ENCODE measurements at places on chromosomes 12 and 14.

DNA sequence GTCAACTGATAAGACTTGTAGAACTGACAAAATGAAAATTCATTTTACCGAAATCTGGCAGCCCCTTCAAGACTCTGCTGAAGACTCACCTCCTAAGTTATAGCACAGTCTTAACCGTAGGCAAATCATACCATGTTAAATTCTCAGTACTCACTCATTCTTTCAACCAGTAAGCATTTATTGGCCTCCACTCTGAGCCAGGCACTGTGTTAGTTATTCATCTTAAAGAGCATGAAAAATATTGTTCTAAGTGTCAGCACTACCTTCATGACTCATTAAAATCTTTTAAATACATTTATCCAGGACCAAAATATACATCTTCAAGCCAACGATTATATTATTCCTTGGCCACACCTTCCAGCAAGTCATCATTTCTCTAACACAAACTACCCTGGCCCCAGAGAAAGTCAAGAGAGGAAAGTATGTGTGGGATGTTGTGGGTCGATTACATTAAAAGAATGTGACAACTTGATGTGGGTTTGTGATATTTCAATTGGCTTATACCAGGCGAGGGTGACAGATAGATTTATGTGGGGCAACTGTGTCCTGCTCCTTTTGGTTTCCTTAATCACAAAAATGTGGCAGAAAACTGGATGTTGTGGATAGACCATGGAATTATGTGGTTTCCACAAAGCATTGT lies 55.0 kb downstream of the TMEM30B start:
- no peak overlapping the region for H3K4me3 ChIP-seq
- no peaks in the 10 kb centered on the region for H3K27me3 ChIP-seq
- no peaks in the 10 kb centered on the region for H3K36me3 ChIP-seq
- no peaks in the 10 kb centered on the region for H3K4me1 ChIP-seq
- no peak for DNase-seq

DNA sequence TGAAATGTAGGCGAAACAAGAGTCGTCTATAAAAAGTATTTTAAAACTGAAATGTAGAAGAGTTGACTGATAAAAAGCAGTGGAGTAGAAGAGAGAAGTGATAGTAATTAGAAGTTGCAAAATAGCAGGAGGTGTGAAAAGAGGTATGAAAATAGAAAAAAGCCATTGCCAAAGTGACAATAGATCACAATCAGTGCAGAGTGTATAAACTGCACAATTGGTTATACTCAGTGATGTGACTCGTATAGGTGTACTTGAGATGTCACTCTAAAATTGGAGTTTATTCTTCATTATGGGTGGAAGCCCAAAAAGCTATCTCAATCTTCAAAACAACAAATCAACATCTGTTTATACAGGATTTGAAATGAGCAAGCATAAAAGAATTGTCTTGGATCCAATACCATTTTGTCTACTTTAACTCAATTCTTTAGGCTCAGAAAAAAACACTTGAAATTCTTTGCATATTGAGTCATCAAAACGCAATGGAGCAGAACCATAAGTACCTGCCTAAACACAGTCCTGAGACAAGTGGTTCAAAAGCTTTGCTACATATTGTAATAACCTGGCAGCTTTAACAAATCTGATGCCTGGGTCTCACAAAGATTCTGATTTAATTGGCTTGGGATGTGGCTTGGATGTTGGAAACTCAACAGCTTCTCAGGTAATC lies 8.8 kb downstream of the IKBIP start:
- H3K4me3 ChIP-seq = no peak overlapping the region
- no peak overlapping the region for H3K27ac ChIP-seq
- peaks cover 4% of the 10 kb centered on the region for H3K36me3 ChIP-seq
- no peaks in the 10 kb centered on the region for H3K27me3 ChIP-seq
- DNase-seq = no peak

- H3K4me3 ChIP-seq = no peak overlapping the region
- H3K4me1 ChIP-seq = no peaks in the 10 kb centered on the region
- no peak overlapping the region for H3K27ac ChIP-seq
- no peaks in the 10 kb centered on the region for H3K27me3 ChIP-seq
- H3K36me3 ChIP-seq = no peaks in the 10 kb centered on the region
Measured at GRCh38 chr12:105539735-105540134, 209.2 kb downstream of the C12orf75 start.

- DNase-seq = no peak
- no peaks in the 10 kb centered on the region for H3K36me3 ChIP-seq
- no peaks in the 10 kb centered on the region for H3K4me1 ChIP-seq
- no peak overlapping the region for H3K4me3 ChIP-seq
Measured at GRCh38 chr14:51206462-51206861, 33.6 kb upstream of the TMX1 start.

- H3K4me1 ChIP-seq = no peaks in the 10 kb centered on the region
- no peak overlapping the region for H3K27ac ChIP-seq
- no peaks in the 10 kb centered on the region for H3K27me3 ChIP-seq
- H3K36me3 ChIP-seq = no peaks in the 10 kb centered on the region
- DNase-seq = no peak
Measured at GRCh38 chr12:20508962-20509361, 140.6 kb downstream of the PDE3A start.

DNA sequence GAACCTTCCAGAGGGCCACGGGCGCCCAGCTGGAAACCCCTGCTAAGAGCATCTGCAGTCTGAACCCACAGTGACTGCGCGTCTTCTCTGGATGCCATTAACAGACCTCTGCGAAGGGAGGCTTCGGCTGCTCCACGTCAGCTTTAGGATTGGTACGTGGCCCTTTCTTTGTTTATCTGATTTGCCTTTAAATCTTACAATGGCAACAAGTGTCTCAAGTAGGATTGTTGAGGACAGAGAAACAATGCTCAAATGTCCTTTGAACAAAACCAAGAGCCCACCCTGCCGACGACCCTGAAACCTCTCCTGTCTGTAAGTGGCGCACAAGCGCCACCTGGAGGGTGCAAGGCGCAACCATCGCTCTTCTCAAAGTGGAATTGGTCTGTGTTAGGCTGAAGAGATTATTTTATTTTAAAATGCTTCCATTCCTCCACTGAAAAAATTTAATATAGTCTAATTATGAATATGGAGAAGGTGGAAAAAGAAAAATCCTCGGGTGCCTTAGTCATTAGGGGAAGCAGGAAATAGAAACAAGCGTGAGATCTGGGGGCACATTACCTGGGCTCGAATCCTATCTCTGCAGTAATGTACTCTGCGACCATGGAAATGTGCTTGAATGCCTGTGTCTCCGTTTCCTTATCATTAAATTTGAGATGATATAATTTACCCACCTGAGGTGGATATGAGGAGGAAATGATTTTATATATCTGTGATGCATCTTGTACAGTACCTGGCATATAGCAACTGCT lies 82.6 kb upstream of the PTPRB start:
- H3K4me1 ChIP-seq = no peaks in the 10 kb centered on the region
- H3K36me3 ChIP-seq = no peaks in the 10 kb centered on the region
- H3K27ac ChIP-seq = no peak overlapping the region
- peak overlapping the region; percentile 42 for H3K4me3 ChIP-seq
- no peaks in the 10 kb centered on the region for H3K27me3 ChIP-seq
- DNase-seq = peak; percentile 78

- no peak for DNase-seq
- H3K36me3 ChIP-seq = no peaks in the 10 kb centered on the region
- H3K4me1 ChIP-seq = peaks cover 24% of the 10 kb centered on the region
- H3K4me3 ChIP-seq = no peak overlapping the region
- peaks cover 21% of the 10 kb centered on the region for H3K27me3 ChIP-seq
Measured at GRCh38 chr12:113136990-113137511, 1.5 kb upstream of the RASAL1 start.

DNA sequence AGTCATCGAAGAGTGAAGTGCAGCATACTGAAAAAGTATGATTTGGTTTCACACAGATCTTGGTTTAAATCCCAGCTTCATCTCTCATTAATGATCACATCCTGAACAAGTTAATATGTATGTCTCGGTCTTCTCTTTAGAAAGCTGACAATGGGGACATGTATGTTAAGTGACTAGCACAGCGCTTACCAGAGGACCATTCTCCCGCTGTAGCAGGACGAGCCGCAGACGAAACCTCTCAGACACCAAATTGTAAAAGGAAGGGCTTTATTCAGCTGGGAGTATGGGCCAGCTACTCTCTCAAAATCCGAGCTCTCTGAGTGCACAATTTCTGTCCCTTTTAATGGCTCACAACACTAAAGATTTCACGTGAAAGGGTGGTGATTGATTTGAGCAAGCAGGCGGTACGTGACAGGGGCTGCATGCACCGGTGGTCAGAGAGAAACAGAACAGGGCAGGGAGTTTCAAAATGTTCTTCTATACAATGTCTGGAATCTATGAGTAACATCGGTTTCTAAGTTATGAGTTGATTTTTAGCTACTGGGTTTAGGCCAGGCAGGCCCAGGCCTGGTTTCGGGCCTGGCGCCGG lies 682.4 kb downstream of the DIO2 start:
- H3K4me3 ChIP-seq = no peak overlapping the region
- DNase-seq = no peak
- H3K27ac ChIP-seq = no peak overlapping the region
- H3K27me3 ChIP-seq = no peaks in the 10 kb centered on the region
- H3K4me1 ChIP-seq = no peaks in the 10 kb centered on the region
- H3K36me3 ChIP-seq = no peaks in the 10 kb centered on the region

- no peaks in the 10 kb centered on the region for H3K27me3 ChIP-seq
- no peak for DNase-seq
- no peak overlapping the region for H3K27ac ChIP-seq
- no peaks in the 10 kb centered on the region for H3K36me3 ChIP-seq
Measured at GRCh38 chr12:68913682-68914081, 19.3 kb downstream of the CPM start.

DNA sequence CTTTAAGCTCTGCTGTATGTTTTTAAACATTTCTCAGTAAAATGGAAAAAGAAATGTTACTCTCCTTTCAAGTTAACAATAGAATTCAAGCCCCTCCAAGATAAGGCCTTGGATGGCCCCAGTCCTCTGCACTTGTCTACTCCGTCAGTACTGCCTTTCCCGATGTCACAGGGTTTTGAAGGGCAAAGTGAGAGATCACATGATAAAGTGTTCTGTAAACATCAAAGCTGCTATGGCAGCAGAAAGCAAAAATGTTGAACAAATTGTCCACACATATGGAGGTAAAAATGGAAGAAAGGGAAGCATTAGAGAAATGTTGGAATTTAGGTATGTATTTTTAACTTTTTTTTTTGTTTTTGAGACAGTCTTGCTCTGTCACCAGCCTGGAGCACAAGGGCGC lies 33.5 kb upstream of the CDK2AP1 start:
- no peak overlapping the region for H3K27ac ChIP-seq
- H3K36me3 ChIP-seq = peaks cover 64% of the 10 kb centered on the region
- no peak for DNase-seq
- no peaks in the 10 kb centered on the region for H3K4me1 ChIP-seq
- H3K27me3 ChIP-seq = no peaks in the 10 kb centered on the region
- no peak overlapping the region for H3K4me3 ChIP-seq

- H3K4me3 ChIP-seq = peak within 1 kb of the TSS; percentile 89
- peaks cover 27% of the 10 kb centered on the region for H3K36me3 ChIP-seq
- peak within 1 kb of the TSS; percentile 98 for H3K27ac ChIP-seq
- peaks cover 57% of the 10 kb centered on the region for H3K4me1 ChIP-seq
- DNase-seq = no peak
- H3K27me3 ChIP-seq = no peaks in the 10 kb centered on the region
Measured at GRCh38 chr14:21070083-21070609, at the start of gene ARHGEF40. ARHGEF40 (plus strand) TSS chr14:21070304; CDS start chr14:21070397, 93 bp downstream.

DNA sequence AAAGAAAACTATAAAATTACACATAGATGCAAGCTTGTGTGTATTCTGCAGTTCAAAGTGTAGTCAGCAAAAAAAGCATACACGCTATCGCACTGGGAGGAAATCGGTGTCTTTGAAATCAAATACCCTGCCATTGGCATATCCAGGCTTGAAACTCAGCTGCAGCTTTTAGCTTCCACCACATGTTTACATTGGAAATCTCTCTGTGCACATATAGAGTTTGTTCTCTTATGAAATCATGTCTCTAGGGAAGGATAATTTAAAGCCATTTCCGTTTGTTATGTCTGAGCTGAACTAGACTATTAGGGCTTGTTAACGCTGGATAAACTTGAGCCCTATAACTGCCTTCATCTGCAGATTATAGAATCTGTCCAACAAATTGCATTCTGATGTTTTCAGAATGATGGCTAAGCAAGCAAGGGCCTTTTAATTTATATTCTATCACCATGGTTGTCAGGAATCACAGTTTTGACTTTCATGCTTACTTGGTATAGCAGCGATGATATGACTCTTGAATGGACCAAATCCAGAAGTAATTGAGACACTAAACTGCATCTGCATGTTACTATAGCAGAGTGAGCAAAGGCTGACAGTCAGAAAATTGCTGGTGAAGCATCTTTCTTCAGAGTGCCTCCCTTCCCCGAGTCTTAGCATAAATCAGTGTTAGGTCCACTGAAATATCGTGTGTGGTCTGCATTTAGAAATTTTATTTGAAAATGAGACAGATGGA lies 442.8 kb downstream of the ZFP36L1 start:
- H3K36me3 ChIP-seq = no peaks in the 10 kb centered on the region
- H3K4me3 ChIP-seq = no peak overlapping the region
- peak overlapping the region; percentile 62 for H3K27ac ChIP-seq
- no peaks in the 10 kb centered on the region for H3K27me3 ChIP-seq

- no peak for DNase-seq
- no peaks in the 10 kb centered on the region for H3K36me3 ChIP-seq
- H3K4me1 ChIP-seq = no peaks in the 10 kb centered on the region
- H3K27ac ChIP-seq = no peak overlapping the region
- H3K27me3 ChIP-seq = no peaks in the 10 kb centered on the region
- H3K4me3 ChIP-seq = no peak overlapping the region
Measured at GRCh38 chr14:82414853-82415539, 881.3 kb upstream of the SEL1L start.

DNA sequence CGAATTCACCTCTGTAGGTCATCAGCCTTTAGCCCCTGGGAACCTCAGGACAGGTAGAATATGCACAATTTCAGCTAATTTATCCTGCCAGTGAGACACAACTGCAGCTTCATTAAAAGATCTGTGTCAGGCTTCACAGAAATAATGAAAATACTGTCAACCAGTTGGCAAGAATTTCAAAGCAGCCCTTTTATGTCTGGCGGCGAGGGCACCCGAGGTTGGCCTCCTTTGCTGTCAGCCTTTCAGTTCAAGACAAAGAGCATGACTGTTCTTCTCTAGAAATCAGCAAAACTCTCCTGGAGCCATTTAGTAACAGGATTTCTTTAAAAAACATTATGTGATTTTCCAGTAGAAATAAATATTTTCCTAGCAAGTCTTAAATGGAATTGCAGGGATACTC lies 75.9 kb downstream of the BBS10 start:
- peaks cover 11% of the 10 kb centered on the region for H3K4me1 ChIP-seq
- H3K4me3 ChIP-seq = no peak overlapping the region
- peak; percentile 48 for DNase-seq

GRCh38 chr14:66056926-66057552 lies 429.1 kb upstream of the CCDC196 start:
- H3K4me1 ChIP-seq = no peaks in the 10 kb centered on the region
- DNase-seq = no peak

DNA sequence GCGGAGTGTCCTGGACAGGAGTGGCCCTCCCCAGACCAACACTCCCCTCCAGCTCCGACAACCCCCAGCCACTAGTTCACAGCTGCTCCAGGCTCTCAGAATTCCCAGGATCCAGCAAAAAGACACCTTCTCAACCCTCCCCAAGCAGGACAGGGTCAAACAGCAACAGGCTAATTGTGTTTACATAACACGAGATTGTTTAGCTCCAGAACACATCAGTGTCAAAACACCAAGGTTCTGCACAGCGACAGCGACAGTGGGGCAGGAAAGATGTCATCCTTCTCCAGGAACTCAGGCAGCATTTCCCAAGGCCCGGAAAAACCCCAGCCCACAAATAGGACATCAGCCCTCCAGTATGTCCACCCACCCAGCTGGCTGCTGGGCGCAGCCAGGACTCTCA lies 16.5 kb downstream of the ITPK1 start:
- DNase-seq = no peak
- H3K4me3 ChIP-seq = no peak overlapping the region
- H3K27ac ChIP-seq = no peak overlapping the region
- peaks cover 31% of the 10 kb centered on the region for H3K36me3 ChIP-seq
- H3K4me1 ChIP-seq = peaks cover 39% of the 10 kb centered on the region

GRCh38 chr14:38070061-38070588 lies 137.6 kb upstream of the SSTR1 start:
- H3K27ac ChIP-seq = no peak overlapping the region
- no peaks in the 10 kb centered on the region for H3K4me1 ChIP-seq
- no peak overlapping the region for H3K4me3 ChIP-seq
